ENCODE measurements at places on chromosomes 7 and 10. TPM values are rescaled to one million over a fixed set of nuclear protein-coding genes. Genes with fewer than 3 reads are reported as not detected.

The ITPRID1 gene
- total RNA-seq, result not detected

The HOXA2 gene
- total RNA-seq, result 2.2 TPM

The FAM25C gene
- total RNA-seq, result not detected

The COL28A1 gene
- total RNA-seq, result not detected

The VIPR2 gene
- not detected for total RNA-seq

The TMEM273 gene
- total RNA-seq, result 3.7 TPM

The ASAH2 gene
- 3.4 TPM for total RNA-seq

The PRSS37 gene
- total RNA-seq, result not detected

DNA sequence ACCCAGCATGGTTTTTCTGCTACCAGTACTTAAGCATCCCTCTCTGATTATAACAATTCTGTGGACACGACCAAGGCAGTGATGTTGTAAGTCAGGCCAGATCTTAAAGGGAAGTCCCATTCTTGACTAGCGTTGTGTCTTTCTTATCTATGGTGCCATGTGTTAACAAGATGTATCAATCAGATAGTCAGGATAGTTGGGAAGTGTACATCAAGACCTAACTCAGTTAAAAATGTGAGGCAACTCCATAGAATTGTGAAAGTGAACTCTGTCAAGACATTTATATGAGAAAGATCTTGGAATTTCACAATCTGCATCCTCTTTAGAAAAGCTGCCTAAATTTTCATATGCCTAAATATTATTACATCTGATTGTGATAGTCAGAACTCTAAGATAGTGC lies 341.7 kb upstream of the SEMA3D start:
- no peak for DNase-seq

DNA sequence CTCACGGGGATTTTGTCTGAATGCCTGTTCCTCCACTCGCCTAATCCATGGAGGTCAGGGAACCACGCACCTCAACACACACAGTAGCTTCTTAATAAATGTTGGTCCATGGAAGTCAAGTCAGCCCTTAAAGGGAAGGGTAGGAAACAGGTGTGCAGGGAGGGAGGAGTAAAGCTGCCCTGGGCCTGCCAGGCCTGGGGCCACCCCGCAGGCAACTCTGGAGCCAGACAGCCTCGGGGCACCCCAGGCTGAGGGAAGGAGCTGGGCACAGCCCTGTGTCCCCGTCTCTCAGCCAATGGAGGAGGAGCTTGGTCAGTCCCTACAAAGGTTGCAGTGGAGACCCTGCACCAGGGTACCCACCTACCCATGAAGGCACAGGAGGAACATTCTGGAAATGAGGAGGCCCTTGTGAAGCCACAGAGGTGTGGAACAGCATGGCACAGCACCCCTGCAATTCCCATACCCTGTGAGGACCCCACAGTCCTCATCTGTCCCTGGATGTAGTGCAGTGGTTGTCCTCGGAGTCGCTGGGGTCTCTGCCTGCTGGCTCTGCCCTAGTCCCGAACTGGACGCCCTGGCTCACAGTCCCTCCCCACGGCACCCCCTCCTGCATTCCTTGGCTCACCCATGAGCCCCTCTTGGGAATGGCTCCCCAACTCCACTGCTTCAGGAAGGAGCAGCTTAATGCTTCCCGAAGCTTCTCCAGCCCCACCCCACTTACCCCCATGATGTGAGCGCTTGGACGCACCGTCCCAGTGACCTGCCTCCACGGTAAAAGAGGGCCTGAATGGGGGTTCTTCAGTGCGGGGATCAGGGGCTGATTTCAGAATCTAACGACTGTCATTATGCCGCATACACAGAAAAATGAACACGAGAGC lies 79.2 kb upstream of the INSIG1 start:
- no peak for DNase-seq

GRCh38 chr7:691361-692045 lies 35.0 kb upstream of the DNAAF5 start:
- DNase-seq, result no peak

DNA sequence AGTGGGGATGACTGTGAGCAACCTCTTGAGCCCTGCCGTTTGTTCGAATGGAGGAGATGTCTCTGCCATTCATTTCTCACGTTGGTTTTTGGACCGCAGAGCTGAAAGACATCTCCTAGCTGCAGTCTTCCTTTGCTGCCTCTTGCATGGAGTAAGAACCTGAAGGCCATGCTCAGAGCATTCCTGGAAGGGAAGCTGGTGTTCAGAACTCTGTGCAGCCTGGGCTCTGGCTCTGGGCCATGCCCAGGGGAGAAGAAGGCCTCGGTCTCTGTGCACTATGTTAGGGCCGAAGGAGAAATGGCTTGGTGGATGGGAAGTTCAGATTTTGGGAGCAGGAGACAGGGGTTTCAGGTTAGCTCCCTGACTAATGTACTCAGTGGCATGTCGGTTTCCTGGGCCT lies 22.9 kb downstream of the SFTPD start:
- DNase-seq, result no peak

GRCh38 chr7:40694026-40694809 lies 559.4 kb downstream of the SUGCT start:
- no peak for DNase-seq

- peak; percentile 67 for DNase-seq
Observed at GRCh38 chr7:101146-102046, 91.0 kb upstream of the FAM20C start.

DNA sequence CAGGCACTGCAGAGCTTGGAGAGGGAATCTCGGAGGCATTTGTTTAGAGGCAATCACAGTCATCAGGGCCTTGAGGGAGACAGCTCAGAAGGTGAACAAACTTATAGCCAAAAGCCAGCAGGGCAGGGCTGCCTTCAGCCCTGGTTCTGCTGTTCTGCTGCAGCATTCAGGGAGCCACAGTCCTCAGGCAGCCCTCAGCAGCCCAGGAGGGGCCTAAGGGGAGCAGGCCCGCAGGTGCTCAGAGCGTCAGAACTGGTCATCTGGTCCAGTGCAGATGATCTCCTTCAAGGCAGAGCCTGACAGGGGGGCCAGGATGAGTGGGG lies 84.7 kb downstream of the ARHGAP22 start:
- no peak for DNase-seq

DNA sequence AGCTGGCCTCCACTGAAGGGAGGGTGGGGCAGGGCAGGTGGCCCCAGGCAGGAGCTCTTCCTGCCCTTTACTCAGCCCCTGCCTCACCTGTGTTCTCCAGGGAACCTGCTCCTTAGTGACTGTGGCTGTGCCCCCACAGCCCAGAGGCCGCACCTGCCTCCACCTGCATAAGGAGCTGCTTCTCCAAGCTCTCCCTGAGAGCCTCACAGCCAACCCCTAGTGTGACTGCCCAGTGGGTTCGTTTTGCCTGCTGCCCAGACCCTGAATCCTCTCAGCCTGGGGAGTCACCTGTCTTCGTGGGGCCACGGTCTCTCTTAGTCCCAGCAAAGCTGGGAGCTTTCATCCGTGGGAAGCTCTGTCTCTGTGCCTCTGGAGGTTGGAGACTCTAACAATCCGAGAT lies 94.4 kb downstream of the GLRX3 start:
- no peak for DNase-seq

GRCh38 chr10:13637303-13637856 lies 50.6 kb downstream of the PRPF18 start:
- DNase-seq, result peak; percentile 71

Data from endothelial cell of umbilical vein (primary cell).